ENCODE measurements at places on chromosomes 11 and 22.

GRCh38 chr11:1360835-1361357, 28.8 kb upstream of the BRSK2 start:
- no peak for DNase-seq

- no peak for DNase-seq
These were observed 1628.6 kb upstream of the RAG2 start for GRCh38 chr11:38226684-38227083.

GRCh38 chr22:47495110-47495509, 732.7 kb downstream of the TBC1D22A start:
- DNase-seq = no peak

- no peak for DNase-seq
These were observed 40.4 kb downstream of the FLI1 start for GRCh38 chr11:128734103-128734831.

GRCh38 chr11:29616611-29617010, 400.2 kb downstream of the KCNA4 start:
- no peak for DNase-seq

DNA sequence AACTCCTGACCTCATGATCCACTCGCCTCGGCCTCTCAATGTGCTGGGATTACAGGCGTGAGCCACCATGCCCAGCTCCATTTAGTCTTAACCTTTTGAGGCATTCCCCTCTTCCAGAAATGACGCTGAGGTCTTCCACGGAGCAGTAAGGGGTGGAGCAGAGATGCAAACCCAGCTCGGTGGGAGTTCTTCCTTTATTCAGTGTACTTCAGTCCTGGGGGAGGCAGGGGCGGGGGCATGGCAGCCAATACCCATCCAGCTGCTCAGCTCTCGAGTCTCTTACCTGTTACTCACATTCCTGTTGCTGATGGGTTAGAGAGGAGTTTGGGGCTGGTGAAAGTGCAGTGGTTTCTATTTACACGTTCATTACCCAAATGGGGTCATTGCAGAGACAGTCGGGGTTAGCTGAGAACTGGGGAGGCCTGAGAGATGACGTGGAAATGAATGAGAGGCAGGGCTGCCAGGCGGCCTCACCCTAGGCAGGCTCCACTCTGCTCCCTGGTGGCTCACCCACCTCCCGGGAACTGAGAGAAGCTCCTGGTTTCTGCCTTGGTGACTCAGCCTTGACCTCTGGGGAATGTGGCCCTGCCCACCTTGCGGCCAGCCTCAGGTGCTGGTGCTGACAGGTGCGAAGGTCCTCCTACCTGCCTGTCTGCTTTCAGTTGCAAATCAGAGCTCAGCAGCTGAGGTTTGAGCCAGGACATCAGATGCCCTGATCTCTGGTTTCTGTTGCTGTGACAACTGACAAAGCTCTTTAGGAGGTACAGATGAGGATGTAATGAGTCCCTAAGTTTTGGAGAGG, 13.4 kb upstream of the ST14 start:
- DNase-seq = no peak

GRCh38 chr22:37148742-37149665, 712 bp downstream of the IL2RB start:
- no peak for DNase-seq
